ENCODE measurements at places on chromosomes 2 and 18.

DNA sequence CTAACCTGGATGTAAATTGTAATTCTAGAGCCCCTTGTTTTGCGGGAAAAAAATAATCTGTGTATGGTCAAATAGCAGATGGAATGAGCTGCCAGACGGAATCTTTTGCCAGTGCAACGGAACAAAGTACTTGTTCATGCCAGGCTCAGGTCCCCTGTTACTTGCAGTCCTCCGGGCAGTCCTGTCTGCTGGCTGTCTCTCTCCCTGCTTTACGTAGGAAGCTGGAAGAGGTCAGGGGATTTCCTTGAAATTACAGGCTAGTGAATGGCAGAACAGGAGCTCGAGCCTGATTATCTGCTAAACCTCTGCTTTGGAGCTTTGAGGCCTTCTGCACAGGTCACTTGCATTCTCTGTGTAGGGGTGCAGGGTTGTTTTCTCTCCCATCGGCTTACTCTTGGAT, 54.8 kb downstream of the LRRFIP1 start:
- no peak for DNase-seq

- DNase-seq: no peak
Measured at GRCh38 chr2:59900728-59901452, 652.6 kb downstream of the BCL11A start.

GRCh38 chr2:225182126-225182525, 139.9 kb upstream of the DOCK10 start:
- no peak for DNase-seq

DNA sequence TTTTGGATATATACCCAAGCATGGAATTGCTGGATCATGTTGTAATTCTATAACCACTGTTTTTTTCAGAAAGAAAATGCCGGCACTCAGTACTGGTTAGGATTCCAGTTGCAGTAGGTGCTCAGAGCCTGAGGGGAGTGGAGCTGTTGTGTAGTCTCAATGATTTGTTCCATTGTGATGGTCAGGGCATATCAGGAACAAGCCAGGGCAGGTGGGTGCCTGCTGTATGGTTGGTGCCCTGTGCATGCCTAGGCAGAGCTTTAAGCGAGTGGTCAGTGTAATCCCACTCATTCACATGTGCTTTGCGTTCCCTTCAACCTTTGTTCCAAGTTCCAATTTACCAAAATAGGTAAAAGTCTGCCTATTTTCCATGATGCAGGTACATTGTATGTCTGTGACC, 100.9 kb downstream of the FHOD3 start:
- DNase-seq: no peak

- DNase-seq: no peak
Measured at GRCh38 chr2:217972490-217972889, 30.3 kb downstream of the TNS1 start.

- no peak for DNase-seq
Measured at GRCh38 chr18:23268641-23269040, 133.4 kb downstream of the CABLES1 start.

DNA sequence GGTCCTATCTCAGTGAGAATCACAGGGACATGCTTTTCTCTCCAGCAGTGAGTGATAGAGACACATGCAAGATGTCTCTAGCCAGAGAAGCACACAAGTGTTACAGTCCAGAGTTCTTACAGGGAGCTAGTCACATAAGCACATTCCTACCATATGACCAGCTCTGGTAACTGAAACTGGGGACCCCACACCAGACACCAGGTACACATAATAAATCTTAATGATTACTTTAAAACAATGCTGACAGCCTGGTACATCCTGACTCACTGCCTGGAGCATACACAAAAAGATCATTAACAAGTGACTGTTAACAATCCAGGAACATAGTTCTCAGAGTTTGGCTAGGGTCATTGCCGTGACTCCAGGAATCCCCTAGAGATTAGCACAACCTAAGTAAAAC, 53.6 kb downstream of the GALNT1 start:
- peak; percentile 68 for DNase-seq

GRCh38 chr2:71736986-71737385, 283.6 kb downstream of the DYSF start:
- no peak for DNase-seq

- no peak for DNase-seq
Measured at GRCh38 chr2:234199996-234200395, 149.5 kb downstream of the SPP2 start.

- DNase-seq: no peak
Measured at GRCh38 chr2:45974762-45975408, 322.3 kb upstream of the EPAS1 start.

- no peak for DNase-seq
Measured at GRCh38 chr2:200839513-200839912, 24.9 kb downstream of the CLK1 start.

DNA sequence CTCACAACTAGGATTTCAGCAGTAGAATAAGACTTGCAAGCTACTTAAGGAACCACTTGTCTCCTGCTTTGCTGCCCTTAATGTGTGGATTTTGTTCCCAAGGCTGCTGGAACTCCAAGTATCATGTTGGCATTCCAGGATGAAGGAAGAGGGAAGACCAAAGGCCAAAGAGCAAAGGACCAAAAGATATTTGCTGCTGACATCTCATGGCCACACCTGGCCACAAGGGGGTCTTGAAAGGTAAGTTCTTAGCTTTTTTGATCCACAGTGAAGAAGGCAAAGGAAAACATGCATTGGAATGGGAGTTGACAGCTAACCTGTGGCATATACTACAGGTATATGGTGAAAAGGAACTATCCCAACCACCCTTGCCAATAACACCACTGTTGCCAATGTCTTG, 3.9 kb upstream of the MATN3 start:
- no peak for DNase-seq

DNA sequence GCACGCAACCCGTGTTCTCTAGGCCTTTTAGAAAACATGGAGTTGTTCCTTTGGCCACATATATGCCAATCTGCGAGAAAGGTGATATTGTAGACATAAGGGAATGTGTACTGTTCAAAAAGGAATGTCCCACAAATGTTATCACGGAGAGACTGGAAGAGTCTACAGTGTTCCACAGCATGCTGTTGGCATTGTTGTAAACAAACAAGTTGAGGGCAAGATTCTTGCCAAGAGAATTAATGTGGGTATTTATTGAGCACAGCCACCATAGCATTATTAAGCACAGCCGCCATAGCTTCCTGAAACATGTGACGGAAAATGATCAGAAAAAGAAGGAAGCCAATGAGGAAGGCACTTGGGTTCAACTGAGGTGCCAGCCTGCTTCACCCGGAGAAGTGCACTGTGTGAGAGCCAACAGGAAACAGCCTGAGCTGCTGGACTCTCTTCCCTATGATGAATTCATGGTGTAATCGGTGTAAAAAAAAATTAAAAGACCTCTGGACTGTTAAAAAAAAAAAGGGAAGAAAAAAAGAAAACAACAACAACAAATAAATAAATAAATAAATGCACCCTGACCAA, 29.0 kb upstream of the REL start:
- no peak for DNase-seq

- DNase-seq: no peak
Measured at GRCh38 chr18:62371436-62371835, 46.3 kb downstream of the TNFRSF11A start.

DNA sequence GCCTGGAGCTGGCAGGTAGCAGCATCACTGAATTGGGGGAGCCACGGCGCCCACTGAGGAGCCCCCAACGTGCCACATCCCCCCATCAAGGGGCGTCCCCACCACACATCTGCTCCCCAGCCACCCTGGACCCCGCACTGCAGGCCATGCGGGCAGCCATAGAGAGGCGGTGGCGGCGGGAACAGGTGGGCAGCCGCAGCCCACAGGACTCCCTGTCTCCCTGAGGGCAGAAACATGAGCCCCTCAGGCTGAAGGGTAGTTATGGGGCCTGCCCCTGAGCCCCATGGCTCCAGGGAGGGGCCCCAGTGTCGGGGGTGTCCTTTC, 26.6 kb downstream of the CROCC2 start:
- no peak for DNase-seq

DNA sequence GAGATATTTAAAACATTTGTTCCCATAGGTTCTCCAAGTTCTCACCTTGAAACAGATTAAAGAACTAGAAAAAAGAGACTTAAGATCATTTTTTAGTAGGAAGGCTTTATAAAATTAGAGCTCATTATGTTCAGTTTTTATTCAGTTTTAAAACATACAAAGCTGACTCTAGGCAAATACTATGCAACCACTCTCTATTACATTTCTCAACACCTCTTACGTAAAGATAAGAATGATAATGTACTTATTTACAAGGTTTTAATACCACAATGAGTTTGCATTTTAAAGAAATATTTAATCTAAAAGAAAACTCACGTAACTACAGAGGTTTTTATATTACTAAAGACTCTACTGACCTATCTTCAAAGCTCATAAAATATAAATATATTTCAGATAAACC, 68.8 kb downstream of the TMEM131 start:
- no peak for DNase-seq

GRCh38 chr18:44123743-44124142, 556.9 kb upstream of the SETBP1 start:
- peak; percentile 70 for DNase-seq

GRCh38 chr18:78981989-78982620, 2.5 kb downstream of the SALL3 start:
- no peak for DNase-seq

DNA sequence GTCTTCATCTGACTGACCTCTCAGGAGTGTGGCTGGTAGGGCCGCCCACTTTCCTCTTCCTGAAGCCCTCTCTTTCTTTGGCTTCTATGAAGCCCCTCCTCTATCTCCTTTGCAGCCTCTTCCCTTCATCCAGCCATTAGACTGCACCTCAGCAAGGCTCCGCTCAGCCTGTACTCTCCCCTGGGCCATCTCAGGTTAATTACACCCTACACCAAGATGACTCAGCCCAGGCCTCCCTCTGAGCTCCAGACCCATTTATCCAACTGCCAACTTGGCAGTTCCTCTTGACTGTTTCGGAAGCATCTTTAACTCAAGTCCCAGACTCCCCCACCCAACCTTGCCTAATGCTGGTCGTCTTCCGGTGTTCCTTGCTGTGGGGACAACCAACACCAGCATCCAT, 5.8 kb upstream of the WNT6 start:
- DNase-seq: peak; percentile 55

GRCh38 chr2:28366496-28367282, 26.0 kb upstream of the FOSL2 start:
- peak; percentile 18 for DNase-seq

DNA sequence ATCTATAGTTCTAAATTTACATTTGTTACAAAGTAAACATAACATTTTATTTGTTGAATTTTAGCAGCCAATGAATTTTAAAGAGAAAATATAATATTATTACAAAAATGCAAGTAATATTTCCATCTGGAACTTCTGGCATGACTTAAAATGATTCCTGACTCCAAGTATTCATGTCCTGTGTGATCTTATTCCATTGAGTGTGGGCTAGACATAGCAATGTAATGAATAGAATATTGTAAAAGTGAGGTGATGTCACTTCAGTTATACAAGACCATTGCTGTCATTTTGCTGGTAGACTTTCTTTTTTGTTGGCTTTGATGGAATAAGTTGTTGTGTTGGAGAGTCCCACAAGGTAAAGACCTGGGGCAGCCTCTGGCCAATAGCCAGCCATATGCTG, 912.2 kb upstream of the PIK3C3 start:
- peak; percentile 48 for DNase-seq

GRCh38 chr18:8117006-8117371, 492.2 kb upstream of the RAB12 start:
- DNase-seq: no peak

DNA sequence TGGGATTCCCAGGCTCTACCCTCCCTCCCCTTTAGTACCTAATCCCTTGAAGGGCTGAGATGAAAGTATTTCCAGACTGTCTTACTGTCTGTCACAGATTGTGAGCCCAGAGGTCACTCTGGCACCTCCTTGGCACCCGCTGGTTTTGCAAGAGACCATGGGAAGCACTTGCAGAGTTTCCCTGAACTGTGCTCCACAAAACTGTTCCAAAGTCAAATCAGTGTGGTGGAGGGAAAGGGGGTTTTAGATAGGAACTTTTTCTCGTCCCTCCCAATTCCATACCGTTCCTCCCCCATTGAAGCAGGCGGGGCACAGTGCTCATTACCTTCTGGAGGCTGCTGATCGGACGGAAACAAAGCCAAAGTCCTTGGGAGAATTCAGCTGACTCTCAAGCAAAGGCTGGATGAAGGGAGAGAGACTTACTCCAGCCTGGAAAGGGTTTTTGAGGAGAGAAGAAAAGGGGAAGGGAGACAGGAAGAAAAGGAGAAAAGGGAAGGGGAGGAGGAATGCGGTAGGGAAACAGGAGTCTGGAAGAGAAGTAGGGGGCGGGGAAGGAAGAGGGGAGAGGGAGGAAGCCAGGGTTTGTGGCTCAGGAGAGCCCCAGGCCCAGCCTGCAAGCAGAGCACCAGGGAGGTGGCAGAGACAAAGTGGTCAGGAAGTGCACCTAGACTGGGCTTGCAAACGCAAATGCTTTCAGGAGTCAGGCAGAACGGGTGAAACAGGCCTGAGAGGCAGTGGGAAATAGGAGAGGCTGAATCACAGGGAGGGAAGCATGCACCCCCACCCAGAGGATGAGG, 88.4 kb upstream of the SP3 start:
- no peak for DNase-seq

GRCh38 chr2:15832030-15832709, 108.2 kb upstream of the MYCN start:
- no peak for DNase-seq

DNA sequence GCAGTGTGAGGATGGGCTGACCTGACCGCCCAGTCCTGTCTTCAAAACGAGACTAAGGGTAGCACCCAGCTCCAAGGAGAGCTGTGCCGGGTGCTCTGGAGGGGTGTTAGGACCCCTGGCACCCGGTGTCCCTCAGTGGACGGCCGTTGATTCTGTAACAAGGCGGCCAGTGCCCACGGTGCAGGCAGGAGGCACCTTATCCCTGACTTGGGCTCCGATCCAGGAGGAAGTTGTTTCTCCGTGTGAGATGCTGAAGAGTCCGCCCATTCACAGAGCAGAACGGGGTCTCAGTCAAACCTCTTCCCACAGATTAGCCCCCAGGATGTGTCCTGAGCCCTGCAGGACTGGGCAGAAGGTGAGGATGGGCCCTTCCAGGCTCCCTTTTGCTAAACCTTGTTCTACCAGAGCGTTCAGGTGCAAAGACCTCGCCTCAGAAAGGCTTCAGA, 123.0 kb downstream of the NFATC1 start:
- DNase-seq: no peak

DNA sequence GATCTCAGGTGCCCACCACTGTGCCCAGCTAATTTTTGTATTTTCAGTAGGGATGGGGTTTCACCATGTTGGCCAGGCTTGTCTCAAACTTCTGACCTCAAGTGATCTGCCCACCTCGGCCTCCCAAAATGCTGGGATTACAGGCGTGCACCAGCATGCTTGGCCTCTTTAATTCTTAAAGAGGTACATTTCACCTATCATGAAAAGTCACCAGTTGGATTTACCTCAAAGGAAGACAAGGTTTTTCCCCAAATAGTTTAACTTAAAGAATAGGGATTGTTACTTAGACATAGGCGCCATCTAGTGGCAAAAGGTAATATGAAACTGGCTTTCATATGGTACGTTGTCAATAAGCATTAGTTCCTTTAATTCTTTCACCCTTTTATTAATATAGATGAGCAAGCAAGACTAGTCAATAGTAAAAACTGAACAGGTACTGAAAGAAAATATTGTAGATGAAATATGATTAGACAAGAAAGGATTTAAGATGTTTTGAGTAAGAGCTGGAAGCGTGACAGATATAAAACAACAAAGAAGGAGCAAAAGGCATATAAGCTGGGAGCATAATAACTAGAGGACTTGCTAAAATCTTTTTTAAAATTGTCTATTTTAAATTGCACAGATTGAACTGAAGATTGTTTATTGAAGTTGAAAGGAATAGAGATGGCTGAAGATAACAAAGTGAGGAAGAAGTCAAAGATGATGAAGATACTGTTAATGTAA, 35.0 kb upstream of the PSMD14 start:
- DNase-seq: peak; percentile 30

GRCh38 chr2:120480903-120481445, 135.0 kb downstream of the INHBB start:
- DNase-seq: no peak

Measured in astrocyte (in vitro differentiated cells and primary cell).